ENCODE measurements at places on chromosomes 6 and 20. TPM values are rescaled to one million over a fixed set of nuclear protein-coding genes. Genes with fewer than 3 reads are reported as not detected.
A peak's percentile ranks its signal among the peaks of the same experiment; 100 is the strongest.

- no peaks in the 10 kb centered on the region for H3K36me3 ChIP-seq
- peaks cover 9% of the 10 kb centered on the region for H3K27me3 ChIP-seq
- H3K4me1 ChIP-seq = no peaks in the 10 kb centered on the region
- no peak overlapping the region for H3K27ac ChIP-seq
- DNase-seq = no peak
- no peak overlapping the region for H3K4me3 ChIP-seq
Measured at GRCh38 chr6:7933794-7934193, 23.2 kb upstream of the TXNDC5 start.

GRCh38 chr20:2101057-2101864, at the start of gene STK35:
Gene STK35 (plus strand): TSS chr20:2101827. CDS start chr20:2101882, 55 bp downstream.
- H3K36me3 ChIP-seq = peaks cover 24% of the 10 kb centered on the region
- H3K4me1 ChIP-seq = peaks cover 32% of the 10 kb centered on the region
- H3K27ac ChIP-seq = peak within 1 kb of the TSS; percentile 100
- H3K27me3 ChIP-seq = peaks cover 1% of the 10 kb centered on the region
- peak; percentile 66 for DNase-seq
- peak within 1 kb of the TSS; percentile 93 for H3K4me3 ChIP-seq

- H3K4me1 ChIP-seq = no peaks in the 10 kb centered on the region
- no peak overlapping the region for H3K27ac ChIP-seq
- no peak overlapping the region for H3K4me3 ChIP-seq
- no peaks in the 10 kb centered on the region for H3K27me3 ChIP-seq
- no peak for DNase-seq
Measured at GRCh38 chr6:48318670-48319069, 207.7 kb upstream of the PTCHD4 start.

STXBP5 gene
- total RNA-seq = 22.7 TPM

DNA sequence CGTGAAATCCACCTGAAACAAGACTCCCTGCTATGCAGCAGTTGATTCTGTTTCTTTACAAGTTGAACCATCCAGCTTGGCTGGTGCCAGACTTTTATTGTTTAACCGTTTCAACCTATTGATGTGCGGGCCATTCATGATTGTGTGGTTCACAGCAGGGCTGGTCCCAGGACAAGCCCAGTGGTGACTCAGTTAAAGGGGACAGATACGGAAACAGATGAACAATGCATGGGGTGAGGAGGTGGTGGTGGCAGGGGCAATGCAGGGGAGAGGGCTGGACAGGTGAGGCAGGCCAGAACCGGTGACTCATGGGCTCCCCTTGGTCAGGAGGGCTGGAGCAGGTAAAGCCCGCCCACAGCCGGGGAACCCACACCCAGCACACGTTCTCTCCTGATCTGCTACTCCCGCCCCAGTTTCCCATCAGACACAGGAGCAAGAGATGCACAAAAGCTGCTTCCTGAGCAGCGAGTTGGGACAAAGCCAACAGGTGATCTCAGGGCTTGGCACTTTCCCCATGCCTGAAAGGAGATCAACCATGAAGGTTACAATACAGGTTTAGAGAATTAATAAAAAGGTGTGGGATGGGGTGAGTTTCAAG, 232.2 kb downstream of the LY86 start:
- H3K4me1 ChIP-seq = peaks cover 17% of the 10 kb centered on the region
- H3K27me3 ChIP-seq = peaks cover 14% of the 10 kb centered on the region
- H3K4me3 ChIP-seq = no peak overlapping the region
- H3K36me3 ChIP-seq = no peaks in the 10 kb centered on the region

ZKSCAN4 gene
- 4.6 TPM for total RNA-seq

DNA sequence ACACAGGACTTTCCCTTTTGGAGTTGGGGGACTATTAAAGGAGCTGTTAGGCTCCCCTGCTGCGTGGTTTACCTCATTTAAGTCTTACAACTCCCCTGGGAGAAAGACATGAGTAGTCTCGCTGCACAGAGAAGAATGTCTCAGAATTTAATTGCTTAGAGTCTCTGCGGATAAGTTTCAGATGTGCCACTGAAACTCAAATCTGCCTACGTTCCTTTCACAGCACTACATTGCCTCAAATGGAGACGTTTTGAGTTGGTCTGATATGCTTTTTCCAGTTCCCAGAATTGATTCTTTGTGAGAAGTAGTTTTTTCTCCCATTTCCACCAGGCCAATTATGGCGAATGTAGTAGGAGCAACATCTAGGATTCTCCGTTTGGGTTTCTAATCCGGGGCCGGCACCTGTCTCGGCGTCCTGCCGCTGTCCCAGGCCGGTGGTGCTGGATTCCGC, 532 bp upstream of the SLC35F1 start:
- H3K27me3 ChIP-seq = peaks cover 56% of the 10 kb centered on the region
- DNase-seq = no peak
- H3K4me3 ChIP-seq = peak overlapping the region; percentile 58
- no peak overlapping the region for H3K27ac ChIP-seq
- no peaks in the 10 kb centered on the region for H3K36me3 ChIP-seq
- H3K4me1 ChIP-seq = peaks cover 9% of the 10 kb centered on the region

DNA sequence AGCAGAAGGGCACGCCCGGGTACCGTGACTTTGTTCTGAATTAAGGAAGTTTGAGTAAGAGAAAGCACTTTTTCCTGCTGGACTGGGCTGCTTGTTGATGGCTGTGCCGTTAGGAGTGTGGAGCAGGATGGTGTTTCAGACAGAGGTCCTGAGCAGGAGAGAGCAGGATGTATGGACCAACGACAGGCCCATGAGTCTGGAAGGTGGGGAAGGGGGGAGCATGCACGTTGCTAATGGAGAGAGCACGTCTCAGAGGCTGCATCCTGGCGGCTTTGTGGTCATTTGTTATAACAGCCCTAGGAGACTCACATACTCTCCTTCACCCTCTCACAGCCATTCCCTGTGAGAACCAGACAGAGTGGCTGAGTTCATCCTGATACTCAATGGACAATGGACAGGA, 56.8 kb downstream of the PHACTR3 start:
- no peak for DNase-seq
- H3K4me3 ChIP-seq = no peak overlapping the region
- H3K27me3 ChIP-seq = no peaks in the 10 kb centered on the region
- no peaks in the 10 kb centered on the region for H3K4me1 ChIP-seq
- H3K27ac ChIP-seq = no peak overlapping the region
- no peaks in the 10 kb centered on the region for H3K36me3 ChIP-seq

DNA sequence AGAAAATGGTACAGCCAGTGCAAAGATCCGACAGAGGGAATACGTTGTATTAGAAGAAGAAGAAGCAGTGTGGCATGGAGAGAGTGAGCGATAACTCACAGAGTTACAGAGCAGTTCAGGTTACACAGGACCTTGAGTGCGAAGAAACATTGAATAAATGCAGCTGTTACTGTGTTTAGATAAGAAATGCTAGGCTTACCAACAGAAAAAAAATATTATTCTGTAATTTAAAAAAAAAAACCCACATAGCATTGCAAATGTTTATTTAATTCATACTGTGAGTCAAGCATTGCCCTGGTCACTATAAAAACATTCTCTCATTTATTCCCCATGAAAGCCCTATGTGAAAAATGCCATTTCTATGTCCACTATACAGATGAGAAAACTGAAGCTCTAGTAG, 373.4 kb upstream of the EPHA7 start:
- H3K36me3 ChIP-seq = no peaks in the 10 kb centered on the region
- H3K27ac ChIP-seq = no peak overlapping the region
- no peak overlapping the region for H3K4me3 ChIP-seq
- H3K27me3 ChIP-seq = no peaks in the 10 kb centered on the region
- H3K4me1 ChIP-seq = no peaks in the 10 kb centered on the region

MRPS18B gene
- 71.9 TPM for total RNA-seq

- no peaks in the 10 kb centered on the region for H3K36me3 ChIP-seq
- no peak overlapping the region for H3K4me3 ChIP-seq
- no peak overlapping the region for H3K27ac ChIP-seq
- H3K27me3 ChIP-seq = no peaks in the 10 kb centered on the region
Measured at GRCh38 chr20:52242237-52243230, 51.0 kb upstream of the ZFP64 start.

Measured in activated T-helper 2 cell treated with anti-CD3 and anti-CD28 coated beads, Interferon-gamma antibody, Interleukin-2, Interleukin-4, amounts not matched to agents 10 μg/mL and 5 μg/mL and 100 μg/mL, durations not matched to agents 14 hours and 24 hours and 36 hours (primary cell).